ENCODE measurements at places on chromosomes 16 and 17.

DNA sequence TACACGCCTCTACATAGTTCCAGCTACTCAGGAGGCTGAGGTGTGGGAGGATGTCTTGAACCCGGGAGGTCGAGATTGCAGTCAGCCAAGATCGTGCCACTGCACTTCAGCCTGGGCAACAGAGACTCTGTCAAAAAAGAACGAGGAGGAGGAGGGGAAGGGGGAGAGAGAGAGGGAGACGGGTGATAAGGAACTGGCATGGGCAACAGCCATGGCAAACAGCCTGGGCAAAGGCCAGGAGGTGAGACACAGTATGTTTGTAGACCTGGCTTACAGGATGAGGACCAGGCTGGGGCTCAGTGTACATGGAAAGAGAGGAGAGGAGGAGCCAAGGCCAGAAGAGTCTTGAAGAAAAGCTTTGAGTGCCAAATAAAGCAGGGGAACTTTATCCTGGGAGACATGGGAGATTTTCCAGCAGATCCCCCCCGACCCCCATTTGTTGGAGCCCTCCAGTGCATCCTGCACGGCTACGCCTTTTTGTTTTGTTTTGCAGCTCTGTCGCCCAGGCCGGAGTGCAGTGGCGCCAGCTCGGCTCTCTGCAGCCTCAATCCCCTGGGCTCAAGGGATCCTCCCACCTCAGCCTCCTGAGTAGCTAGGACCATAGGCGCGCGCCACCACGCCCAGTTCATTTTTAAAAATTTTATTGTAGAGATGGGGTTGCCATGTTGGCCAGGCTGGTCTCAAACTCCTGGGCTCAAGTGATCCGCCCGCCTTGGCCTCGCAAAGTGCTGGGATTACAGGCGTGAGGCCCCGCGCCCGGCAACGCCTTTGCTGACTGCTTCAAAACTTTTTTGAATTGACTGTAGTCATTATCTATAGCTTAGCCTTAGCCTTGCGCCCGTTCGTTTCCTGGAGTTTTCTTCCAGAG, 1.3 kb upstream of the ALKBH5 start:
- no peak for DNase-seq

DNA sequence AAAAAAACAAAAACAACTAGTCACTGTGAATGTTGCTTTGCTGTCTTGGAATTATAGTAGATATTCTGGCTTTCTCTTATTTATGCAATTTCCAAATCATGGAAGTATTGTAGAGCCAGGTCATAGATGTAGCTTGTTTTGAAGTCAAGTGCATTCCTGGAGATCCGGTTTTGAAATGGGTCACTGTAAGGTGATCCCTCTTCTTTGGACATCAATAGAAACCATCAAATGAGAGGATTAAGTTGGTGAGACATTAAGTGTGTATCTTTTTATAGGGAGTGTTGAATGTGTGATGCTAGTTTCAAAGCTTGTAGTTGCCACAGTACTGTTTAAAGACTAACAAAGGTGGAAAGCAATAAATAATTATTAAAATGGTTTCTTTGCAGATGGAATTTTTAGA, 4.5 kb downstream of the PRKAR1A start:
- no peak for DNase-seq

GRCh38 chr17:33753452-33753851, 460.4 kb upstream of the ASIC2 start:
- no peak for DNase-seq

GRCh38 chr16:46613352-46613751, 7.8 kb downstream of the SHCBP1 start:
- DNase-seq: no peak

- no peak for DNase-seq
These were observed 4.5 kb downstream of the RIPOR1 start for GRCh38 chr16:67533024-67533560.

- no peak for DNase-seq
These were observed 8.5 kb downstream of the UBN1 start for GRCh38 chr16:4855804-4856203.

DNA sequence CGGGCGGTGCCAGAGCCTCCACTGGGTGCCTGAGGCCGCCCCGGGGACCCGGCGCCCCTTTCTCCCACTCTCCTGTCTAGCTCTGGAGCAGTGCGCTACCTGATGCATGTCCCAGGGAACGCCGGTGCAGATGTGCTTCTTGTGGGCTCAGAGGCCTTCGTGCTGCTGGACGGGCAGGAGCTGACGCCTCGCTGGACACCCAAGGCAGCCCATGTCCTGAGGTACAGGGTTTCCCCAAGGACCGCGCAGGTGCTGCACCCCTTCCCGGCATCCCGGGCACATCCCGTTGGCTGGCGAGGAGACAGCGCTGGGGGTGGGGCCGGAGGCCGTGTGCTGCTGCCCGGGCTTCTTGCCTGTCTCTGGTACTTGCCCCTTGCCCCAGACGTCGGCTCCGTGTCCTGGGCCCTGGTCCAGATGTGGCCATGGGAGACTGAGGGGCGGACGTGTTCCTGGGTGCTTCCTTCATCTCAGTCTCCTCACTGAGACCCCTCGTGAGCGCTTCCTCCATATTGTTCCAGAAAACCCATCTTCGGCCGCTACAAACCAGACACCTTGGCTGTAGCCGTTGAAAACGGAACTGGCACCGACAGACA, 12.5 kb downstream of the RGS11 start:
- no peak for DNase-seq

- DNase-seq: no peak
These were observed 5.6 kb downstream of the RCVRN start for GRCh38 chr17:9899280-9900043.

DNA sequence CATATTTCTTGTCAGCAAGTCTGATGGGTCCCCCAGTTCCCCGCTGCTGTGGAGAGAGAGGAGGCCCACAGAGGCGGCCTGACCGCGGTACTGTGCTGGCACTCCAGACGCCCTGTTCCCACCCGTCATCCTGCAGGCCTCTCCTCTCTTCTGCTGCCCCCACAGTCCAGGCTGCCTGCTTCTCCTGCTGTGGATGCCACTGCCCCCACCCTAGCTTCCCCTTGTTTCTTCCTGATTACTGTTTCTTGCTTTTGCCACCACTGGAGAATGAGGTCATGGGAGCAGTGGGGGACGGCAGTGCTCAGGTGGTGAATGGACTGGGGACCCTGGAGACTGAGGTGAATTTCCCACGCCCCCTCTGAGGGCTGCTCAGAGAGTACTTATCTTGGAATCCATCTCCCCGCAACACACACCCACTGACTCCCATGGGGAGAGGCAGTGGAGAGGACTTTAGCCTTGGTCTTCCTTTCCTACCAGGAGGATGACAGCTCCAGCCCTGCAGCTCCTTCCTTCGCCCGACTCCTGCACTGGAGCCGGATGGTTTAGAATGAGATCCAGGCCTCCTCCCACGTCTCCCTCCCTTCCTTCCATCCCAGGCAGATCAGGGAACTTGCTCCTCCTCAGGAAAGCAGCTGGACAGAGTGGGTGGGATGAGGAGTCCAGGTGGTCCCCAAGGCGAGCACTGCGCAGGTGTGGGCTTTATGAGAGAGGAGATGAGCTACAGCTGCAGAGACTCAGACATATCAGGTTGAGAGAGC, 60.4 kb downstream of the PLXDC1 start:
- no peak for DNase-seq

DNA sequence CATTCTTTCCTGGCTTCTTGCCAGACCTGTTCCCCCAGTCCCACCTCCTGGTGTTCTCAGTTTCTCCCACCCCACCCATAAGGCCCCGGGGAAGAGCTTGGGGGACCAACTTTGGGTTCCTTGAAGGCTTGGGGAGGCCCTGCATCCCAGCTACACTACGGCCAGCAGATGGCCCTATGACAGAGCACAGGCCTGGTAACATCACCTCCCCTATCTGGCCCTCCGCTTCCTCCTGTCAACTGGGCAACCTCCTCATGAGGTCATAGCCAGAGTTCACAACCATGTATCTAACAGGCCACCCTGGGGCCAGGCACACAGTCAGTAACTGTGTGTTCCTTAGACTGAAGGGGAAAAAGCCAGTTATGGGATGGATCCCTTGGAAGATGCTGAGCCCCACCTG, 31.4 kb downstream of the MYO15A start:
- DNase-seq: no peak

DNA sequence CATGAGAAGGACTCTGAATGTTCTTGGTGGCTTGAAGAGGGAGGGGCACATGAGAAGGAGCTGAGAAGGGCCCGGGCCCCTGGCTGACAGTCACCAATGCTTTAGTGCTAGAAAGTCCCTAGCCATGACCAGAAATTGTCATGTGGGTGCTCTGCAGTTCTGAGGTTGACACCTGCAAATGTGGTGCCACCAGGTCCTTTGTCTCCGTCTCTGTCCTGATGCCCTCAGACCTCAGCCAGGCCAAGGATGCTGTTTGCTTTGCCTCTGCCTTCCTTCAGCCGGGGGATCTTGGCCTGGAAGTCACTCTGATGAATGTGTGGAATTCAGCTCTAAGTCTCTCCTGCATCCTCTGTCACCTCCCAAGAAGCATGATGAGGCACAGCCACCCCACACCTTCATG, 63.6 kb downstream of the TNFRSF13B start:
- no peak for DNase-seq

GRCh38 chr16:8634991-8635736, 13.7 kb downstream of the METTL22 start:
- DNase-seq: no peak

GRCh38 chr17:39270923-39271322, 45.2 kb upstream of the STAC2 start:
- no peak for DNase-seq

- no peak for DNase-seq
These were observed 267.2 kb upstream of the CDH5 start for GRCh38 chr16:66099306-66099705.

- DNase-seq: no peak
These were observed 4.5 kb upstream of the NAT9 start for GRCh38 chr17:74780443-74781238.

- DNase-seq: no peak
These were observed 60.3 kb upstream of the CORO6 start for GRCh38 chr17:29682987-29683386.

- no peak for DNase-seq
These were observed 884 bp upstream of the JPT1 start for GRCh38 chr17:75155191-75155601.

- no peak for DNase-seq
These were observed 13.7 kb downstream of the ZNF213 start for GRCh38 chr16:3148256-3149192.

DNA sequence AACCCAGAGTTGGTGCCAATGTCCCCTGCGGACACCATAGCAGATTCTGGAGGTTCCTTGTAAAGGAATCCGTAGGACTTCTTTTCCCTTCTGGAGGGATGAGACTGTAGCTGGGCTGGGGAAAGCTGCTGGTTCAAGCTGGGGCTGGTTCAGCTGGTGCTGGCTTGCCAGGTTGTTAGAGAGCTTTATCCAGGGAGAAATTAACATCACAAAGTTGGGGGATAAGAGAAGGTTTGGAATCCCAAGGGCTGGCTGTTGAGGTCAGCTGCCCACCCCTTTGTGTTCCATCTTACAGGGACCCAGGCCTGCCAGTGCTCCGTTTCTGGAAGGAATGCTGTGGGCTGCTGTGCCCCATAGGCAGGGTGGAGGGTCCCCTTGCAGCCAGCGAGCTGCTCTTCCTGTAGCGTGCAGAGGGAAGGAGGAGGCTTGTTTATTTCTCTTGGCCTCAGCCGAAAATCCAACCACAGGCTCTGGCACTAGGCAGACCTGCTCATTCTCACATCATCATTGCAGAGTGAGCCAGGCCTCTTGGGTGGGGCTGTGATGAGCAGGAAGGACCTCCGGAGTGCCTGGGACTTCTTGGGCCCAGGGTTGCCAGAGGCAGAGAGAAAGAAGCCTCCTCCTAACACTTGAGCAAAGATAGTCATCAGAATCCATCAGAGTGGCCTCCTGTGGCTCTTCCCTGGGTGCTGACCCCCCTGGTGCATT, 251.1 kb downstream of the SEC14L1 start:
- DNase-seq: no peak

DNA sequence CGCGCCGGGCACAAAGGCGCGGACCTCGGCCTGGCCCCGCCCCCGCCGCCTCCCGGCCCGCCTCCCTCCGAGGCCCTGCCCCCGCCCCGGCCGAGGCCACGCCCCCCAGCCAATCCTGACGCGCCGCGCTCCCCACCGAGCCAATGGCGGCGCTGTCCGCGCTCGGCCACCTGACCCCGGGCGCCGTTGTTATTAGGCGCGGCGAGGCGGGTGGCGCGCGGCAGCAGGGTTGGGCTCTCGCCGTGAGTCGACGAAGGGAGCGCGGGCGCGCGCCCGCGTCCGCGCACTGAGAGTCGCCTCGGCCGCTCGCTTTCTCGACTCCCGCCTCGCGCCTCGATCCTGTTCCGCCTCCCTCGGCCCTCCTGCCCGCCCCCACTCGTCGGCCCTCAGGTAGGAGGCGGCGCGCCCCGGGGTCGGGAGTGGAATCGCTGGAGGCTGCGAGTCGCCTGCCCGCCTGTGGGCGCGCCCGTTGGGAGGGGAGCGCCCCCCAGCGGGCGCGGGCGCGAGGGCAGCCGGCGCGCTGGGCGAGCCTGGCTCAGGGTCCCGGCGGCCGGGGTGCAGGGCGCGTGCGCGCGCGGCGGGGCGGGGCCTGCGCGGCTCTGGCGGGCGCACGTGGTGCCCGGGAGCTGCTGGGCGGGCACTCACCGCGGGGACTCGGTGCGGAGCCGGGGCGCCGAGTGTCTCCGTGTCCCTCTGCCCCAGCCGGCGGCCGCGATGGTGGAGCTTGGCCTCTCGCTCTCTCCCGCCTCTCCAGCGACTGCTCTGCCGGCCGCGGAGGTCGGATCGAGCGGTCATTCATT, 405 bp upstream of the CBLN1 start:
- DNase-seq: no peak

DNA sequence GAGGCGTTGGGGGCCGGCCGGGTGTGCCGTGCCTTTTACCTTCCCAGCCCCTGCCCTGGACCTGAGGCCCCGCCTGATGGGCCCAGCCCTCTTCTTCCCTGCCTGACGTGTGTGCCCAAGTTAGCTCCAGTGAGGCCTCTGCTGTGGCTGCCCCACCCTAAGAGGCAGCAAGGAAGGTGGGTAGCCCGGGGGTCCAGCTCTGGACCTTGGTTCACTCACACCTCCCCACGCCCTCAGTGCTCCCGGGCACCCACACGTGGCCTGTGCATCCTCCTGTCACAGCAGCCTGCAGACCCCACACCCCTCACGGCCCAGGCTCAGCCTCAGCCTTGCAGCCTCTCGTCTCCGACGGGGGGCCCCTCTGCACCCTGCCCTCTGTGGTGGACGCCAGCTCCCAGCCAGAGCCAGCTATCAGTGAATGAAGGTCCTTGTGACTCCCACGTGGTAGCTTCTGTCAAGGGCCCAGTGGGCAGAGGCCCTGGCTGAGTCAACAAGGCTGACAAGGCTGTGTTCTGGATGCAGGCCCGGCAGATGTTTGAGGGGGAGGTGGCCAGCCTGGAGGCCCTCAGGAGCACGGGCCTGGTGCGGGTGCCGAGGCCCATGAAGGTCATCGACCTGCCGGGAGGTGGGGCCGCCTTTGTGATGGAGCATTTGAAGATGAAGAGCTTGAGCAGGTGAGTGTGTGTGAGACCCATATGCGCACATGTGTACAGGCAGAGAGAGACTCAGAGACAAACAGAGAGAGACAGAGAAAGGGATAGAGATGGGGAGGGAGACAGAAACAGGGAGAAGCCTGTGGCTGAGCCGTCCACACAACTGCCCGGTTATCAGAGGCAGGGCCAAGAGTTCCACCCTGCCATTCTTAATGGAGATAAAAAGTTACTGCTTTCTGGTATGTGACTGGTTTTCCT, 2.8 kb downstream of the FN3K start:
- no peak for DNase-seq

GRCh38 chr16:85041219-85042166, 13.9 kb downstream of the KIAA0513 start:
- DNase-seq: no peak

GRCh38 chr17:8494021-8494420, 58.3 kb downstream of the NDEL1 start:
- no peak for DNase-seq
